Sigmoid colon (tissue), 7 donors: ENCODE measurements at places on chromosomes 13 and 19.

DNA sequence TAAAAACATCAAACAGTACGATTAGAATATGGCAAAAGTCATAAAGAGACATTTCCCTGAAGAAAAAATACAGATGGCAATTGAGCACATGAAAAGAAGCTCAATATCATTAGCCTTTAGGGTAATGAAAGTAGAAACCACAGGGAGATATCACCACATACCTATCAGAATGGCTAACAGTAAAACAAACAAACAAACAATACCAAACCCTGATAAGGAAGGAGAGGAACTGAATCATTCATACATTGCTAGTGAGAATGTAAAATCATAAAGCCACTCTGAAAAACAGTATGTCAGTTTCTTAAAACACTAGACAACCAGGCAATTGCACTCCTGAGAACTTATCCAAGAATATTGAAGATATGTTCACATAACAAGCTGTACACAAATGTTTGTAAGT lies 1342.5 kb upstream of the SLC10A2 start:
- no peak for DNase-seq

DNA sequence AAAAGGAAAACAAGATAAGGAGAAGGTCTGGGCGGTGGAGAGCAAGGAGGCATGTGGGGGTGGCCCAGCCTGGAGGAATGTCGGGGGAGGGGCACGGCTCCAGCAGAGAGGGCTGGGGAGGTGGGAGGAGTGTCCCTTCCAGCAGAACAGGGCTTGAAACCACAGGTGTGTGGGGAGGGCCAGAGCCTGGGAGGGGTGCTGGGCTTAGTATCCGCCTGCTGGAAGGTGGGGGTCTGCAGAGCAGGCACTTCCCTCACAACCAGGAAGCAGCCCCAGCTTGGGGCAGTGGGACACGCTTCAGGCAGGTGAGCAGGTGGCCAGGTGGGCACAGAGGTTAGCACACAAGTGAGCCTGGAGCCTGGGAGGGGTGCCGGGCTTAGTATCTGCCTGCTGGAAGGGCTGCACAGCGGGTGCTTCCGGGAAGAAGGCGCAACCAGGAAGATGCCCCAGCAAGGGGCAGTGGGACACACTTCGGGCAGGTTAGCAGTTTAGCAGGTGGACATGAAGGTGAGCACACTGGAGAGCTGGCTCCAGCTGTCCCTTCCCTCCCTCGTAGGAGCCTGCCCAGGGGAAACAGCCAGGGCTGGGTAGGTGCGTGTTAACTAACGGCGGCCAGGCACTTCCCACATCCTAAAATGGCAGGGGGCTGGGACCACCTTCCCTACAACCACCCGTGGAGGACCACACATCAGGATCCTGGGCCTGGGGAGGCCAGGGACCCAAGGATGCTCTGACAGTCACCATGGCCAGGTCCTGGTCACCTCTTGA lies 3.0 kb downstream of the GAS6 start:
- DNase-seq, result no peak

DNA sequence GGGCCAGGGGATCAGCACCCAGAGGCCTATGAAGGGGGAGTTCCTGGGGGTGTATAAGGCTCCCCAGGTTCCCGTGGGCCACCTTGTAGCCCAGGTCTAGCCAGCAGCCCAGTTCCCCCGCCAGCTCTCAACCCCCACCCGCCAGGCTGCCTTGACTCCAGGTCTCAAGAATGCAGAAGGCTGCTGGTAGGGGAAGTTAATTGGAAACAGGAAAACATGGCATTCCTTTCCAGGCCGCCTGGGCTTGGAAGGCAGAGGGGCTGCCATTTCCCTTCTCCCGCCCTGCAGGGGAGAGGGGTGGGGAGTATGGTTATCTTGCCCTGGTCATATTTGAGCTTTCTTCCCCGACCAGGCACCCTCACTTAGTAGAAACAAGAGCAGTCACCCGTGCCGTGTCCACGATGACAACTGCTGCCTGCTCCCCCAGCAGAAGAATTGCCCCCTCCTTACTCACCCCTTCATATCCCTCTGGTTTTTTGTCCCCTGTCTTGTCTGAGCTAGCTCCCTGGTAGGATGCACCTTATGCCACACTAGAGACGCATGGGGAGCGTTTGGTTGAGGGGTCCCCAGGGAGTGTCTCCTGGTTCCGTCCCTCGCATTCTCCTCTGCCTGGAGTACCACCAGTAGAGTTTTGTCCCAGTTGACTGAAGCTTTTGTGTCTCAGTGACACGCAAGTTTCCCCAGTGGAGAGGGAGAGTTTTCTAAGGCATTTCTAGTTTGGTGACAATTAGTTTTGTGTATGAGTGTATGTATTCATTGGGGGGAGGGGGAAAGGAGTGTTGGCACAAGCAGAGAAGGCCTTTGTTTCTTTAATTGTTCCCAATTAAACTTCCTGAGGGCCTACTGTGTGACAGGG lies 4.5 kb downstream of the BICRA start:
- DNase-seq, result peak; percentile 74

DNA sequence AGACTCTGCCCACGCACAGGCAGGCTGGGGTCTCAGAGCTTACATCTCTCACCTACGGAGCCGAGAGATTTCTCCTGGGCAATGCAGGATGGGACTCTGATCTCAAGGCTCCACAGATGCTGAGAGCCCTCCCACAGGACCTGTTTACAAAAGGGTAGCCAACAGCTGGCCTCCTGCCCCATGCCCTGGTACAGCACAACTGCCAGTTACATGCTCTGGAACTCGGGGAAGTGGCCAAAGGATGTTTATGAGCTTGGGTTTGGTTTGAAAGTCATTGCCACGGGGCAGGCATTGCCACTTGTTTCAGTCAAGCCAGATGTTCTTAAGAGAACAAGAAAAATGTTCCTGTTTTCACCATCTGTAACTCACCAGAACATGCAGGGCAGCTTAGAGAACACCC lies 3.5 kb downstream of the DHRS12 start:
- peak; percentile 91 for DNase-seq
